ENCODE measurements at places on chromosomes 7 and 10. TPM values are rescaled to one million over a fixed set of nuclear protein-coding genes. Genes with fewer than 3 reads are reported as not detected.

GRCh38 chr7:124257638-124258308 lies 224.9 kb upstream of the TMEM229A start:
- no peak overlapping the region for H3K4me3 ChIP-seq
- H3K27me3 ChIP-seq: no peaks in the 10 kb centered on the region
- H3K36me3 ChIP-seq: no peaks in the 10 kb centered on the region
- H3K27ac ChIP-seq: no peak overlapping the region
- no peaks in the 10 kb centered on the region for H3K4me1 ChIP-seq

DNA sequence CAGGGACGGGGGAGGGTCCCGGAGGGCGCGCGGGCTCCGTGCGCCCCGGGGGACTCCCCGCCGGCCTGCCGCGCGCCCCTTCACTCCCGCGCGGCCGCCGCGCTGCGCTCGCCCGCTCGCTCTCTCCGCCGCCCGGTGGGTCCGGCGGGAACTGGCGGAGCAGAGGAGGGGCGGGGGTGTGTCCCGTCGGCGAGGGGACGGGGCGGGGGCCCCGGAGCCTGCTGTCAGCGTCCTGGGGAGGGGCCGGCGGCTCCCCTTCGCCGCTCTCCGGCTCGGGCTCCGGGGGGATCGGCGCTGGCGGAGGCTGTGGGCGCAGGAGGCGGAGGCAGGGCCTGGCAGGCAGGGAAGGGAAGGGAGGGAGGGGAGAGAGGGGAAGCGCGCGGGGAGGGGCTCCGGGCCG lies at the start of gene SH3PXD2A:
TSS of gene SH3PXD2A (minus strand) at position 153 of the 400 bp plus-strand sequence. CDS start 310 bp downstream, outside the sequence.
- no peak for DNase-seq
- peaks cover 46% of the 10 kb centered on the region for H3K4me1 ChIP-seq
- no peak within 1 kb of the TSS for H3K27ac ChIP-seq
- H3K27me3 ChIP-seq: peaks cover 31% of the 10 kb centered on the region
- no peaks in the 10 kb centered on the region for H3K36me3 ChIP-seq

- H3K4me3 ChIP-seq: peak overlapping the region; percentile 88
- peaks cover 92% of the 10 kb centered on the region for H3K4me1 ChIP-seq
- H3K27me3 ChIP-seq: no peaks in the 10 kb centered on the region
- no peak for DNase-seq
- H3K27ac ChIP-seq: peak overlapping the region; percentile 98
Observed at GRCh38 chr7:100372694-100373093, 593 bp upstream of the PILRA start.

GRCh38 chr10:33277135-33277536 lies 57.3 kb downstream of the NRP1 start:
- no peak for DNase-seq
- no peaks in the 10 kb centered on the region for H3K36me3 ChIP-seq
- H3K27ac ChIP-seq: no peak overlapping the region
- peaks cover 7% of the 10 kb centered on the region for H3K27me3 ChIP-seq
- no peak overlapping the region for H3K4me3 ChIP-seq
- H3K4me1 ChIP-seq: no peaks in the 10 kb centered on the region

- H3K27ac ChIP-seq: no peak overlapping the region
- H3K27me3 ChIP-seq: no peaks in the 10 kb centered on the region
- H3K4me3 ChIP-seq: no peak overlapping the region
- DNase-seq: no peak
Observed at GRCh38 chr10:64515970-64516699, 994.9 kb downstream of the REEP3 start.

- H3K4me1 ChIP-seq: peaks cover 23% of the 10 kb centered on the region
- H3K27ac ChIP-seq: no peak overlapping the region
- no peak overlapping the region for H3K4me3 ChIP-seq
Observed at GRCh38 chr7:139914306-139915267, 85.5 kb downstream of the TBXAS1 start.

- no peak overlapping the region for H3K27ac ChIP-seq
- H3K4me1 ChIP-seq: no peaks in the 10 kb centered on the region
- no peaks in the 10 kb centered on the region for H3K27me3 ChIP-seq
Observed at GRCh38 chr10:116802474-116802873, 46.8 kb upstream of the ENO4 start.

DNA sequence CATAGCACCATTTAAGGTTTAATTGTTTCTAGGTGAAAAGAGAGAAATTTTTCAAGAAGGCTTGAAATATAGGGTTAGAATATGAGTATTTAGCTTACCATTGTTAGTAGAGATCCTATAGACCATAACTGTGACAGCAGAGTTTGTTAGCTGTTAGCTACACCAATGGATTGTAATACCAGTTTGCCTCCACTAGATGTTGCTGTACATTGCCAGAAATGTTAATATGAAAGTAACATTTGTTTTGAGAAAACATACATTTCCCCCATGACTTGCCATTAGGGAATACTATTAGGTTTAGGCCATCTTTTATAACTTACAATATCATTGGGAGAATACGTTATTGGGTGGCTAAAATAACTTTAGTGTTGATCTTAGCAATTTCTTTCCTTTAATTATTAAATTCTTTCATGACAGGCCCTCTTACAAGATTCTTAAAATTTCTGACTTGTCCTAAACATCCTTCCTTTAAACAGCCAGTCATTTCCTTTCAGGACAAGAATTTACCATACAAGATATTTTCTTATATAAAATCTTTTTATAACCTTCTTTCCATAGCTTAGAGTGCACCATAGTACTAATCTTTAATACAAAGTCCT lies 39.5 kb downstream of the ZNF117 start:
- H3K27me3 ChIP-seq: peaks cover 25% of the 10 kb centered on the region
- H3K4me1 ChIP-seq: no peaks in the 10 kb centered on the region
- H3K36me3 ChIP-seq: no peaks in the 10 kb centered on the region

Gene OR2A12
- polyA plus RNA-seq: not detected

GRCh38 chr10:34097682-34098081 lies 717.4 kb downstream of the PARD3 start:
- H3K4me3 ChIP-seq: no peak overlapping the region
- no peak for DNase-seq
- H3K27me3 ChIP-seq: no peaks in the 10 kb centered on the region

DNA sequence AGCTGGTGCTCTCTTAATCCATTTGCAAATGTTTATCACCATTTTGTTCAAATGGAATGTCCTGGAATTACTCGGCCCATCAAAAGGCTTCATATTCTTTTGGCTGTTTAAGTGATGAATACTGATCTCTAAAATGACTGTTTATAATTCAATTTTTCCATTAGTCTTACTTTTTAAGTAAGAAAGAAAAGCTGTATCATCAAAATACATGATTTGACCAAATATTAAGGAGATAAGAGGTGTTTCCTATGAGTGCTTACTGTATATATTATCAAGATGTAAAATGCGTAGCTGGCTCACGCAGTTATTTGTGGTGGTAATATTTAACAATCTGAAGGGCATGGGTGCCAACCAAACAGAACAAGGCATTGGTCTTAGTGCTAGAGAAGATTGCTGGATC lies 51.2 kb downstream of the OTUD1 start:
- H3K4me1 ChIP-seq: no peaks in the 10 kb centered on the region
- DNase-seq: no peak
- no peak overlapping the region for H3K27ac ChIP-seq
- H3K36me3 ChIP-seq: no peaks in the 10 kb centered on the region
- H3K27me3 ChIP-seq: peaks cover 2% of the 10 kb centered on the region
- no peak overlapping the region for H3K4me3 ChIP-seq

DNA sequence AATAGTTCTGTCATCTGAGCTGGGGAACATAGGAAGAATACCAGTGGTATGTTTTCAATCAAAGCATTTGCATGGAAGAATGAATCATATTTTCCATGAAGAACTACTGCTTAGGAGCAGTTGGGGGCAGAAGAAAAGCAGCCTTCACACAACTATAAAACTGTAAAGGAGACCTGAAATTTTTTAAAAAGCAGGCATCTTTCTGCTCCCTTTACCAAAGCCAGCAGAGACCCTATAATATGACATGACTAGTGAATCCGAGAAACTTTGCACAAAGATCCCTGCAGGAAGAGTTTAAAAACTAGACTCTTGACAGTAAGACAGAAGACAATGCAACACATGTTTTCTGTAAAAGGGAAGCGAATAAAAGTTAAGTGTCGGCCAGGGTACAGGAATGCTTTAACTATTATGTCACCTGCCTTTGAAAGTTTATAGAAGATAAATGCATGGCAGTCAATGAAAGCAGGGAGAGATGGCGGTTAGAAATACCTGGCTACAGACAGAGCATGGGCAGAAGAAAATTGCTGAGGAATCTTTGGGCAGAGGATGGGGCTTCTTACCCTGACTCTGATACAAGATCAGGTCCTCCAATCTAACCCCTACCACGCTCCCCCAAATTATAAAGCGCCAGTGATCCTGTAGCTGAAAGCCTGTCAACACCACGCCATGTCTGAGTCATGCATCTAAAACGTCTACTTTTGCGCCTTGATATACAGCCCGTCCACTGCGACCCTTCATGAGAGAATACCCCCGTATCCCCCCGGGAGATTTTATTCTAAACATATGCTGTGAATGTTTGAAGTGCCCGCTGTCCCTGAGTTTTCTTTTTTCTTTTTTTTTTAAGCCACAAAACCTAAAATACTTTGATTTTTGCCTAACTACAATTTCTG lies 93.1 kb downstream of the GLI3 start:
- no peak overlapping the region for H3K27ac ChIP-seq
- no peaks in the 10 kb centered on the region for H3K36me3 ChIP-seq
- H3K27me3 ChIP-seq: no peaks in the 10 kb centered on the region
- no peak for DNase-seq

GRCh38 chr10:5876181-5876768 lies 13.4 kb downstream of the ANKRD16 start:
- H3K27ac ChIP-seq: no peak overlapping the region
- DNase-seq: no peak
- no peaks in the 10 kb centered on the region for H3K27me3 ChIP-seq
- peaks cover 21% of the 10 kb centered on the region for H3K36me3 ChIP-seq
- H3K4me3 ChIP-seq: no peak overlapping the region

DNA sequence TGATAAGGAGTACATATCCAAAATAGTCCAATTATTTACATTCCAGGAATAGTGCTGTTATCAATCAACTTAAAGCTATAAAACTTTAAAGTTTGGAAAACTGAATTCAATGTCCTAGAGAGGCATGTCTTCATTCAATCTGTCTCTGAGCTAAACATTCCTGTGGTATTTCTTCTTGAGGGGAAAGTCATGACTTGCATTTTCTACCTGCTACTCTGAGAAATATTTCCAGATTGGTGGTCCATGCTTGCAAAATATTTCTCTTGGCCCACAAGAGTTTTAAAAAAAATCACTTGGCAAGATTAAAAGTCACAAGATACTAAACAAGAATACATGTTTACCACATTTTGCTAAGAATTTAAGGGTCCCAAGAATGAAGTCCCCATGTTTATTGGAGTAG lies 63.6 kb upstream of the HGF start:
- H3K4me1 ChIP-seq: no peaks in the 10 kb centered on the region
- H3K36me3 ChIP-seq: no peaks in the 10 kb centered on the region
- DNase-seq: no peak
- no peak overlapping the region for H3K4me3 ChIP-seq
- no peaks in the 10 kb centered on the region for H3K27me3 ChIP-seq

DNA sequence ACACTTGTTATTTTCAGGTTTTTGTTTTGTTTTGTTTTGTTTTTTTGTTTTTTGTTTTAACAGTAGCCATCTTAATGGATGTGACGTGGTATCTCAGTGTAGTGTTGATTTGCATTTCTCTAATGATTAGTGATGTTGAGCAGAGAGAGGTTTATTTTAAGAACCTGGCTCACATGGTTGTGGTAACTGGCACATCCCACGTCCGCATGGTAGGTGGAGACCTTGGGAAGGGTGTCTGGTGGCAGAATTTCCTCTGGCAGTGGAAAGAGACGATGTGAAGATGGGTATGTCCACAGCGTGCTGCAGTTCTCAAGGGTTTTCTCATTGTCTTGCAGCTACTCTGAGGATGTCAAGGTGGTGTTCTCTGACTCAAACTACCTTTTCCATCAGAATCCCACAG lies 252.2 kb downstream of the GALNT17 start:
- DNase-seq: no peak
- H3K27ac ChIP-seq: no peak overlapping the region
- no peaks in the 10 kb centered on the region for H3K36me3 ChIP-seq
- H3K27me3 ChIP-seq: no peaks in the 10 kb centered on the region

GRCh38 chr7:150453181-150453580 lies 2.8 kb downstream of the GIMAP8 start:
- peaks cover 70% of the 10 kb centered on the region for H3K4me1 ChIP-seq
- H3K27me3 ChIP-seq: no peaks in the 10 kb centered on the region
- H3K27ac ChIP-seq: peak overlapping the region; percentile 15

- peaks cover 39% of the 10 kb centered on the region for H3K4me1 ChIP-seq
- H3K4me3 ChIP-seq: peak overlapping the region; percentile 21
- H3K36me3 ChIP-seq: no peaks in the 10 kb centered on the region
- DNase-seq: no peak
- H3K27me3 ChIP-seq: peaks cover 6% of the 10 kb centered on the region
Observed at GRCh38 chr10:63388421-63389031, 77.3 kb downstream of the JMJD1C start.

GRCh38 chr10:118568327-118568848 lies 27.1 kb downstream of the PRLHR start:
- H3K4me1 ChIP-seq: peaks cover 13% of the 10 kb centered on the region
- no peaks in the 10 kb centered on the region for H3K36me3 ChIP-seq
- no peak overlapping the region for H3K27ac ChIP-seq

Gene KIAA1549
- polyA plus RNA-seq: 0.03 TPM

- H3K27ac ChIP-seq: no peak overlapping the region
- no peaks in the 10 kb centered on the region for H3K4me1 ChIP-seq
- no peak for DNase-seq
- no peak overlapping the region for H3K4me3 ChIP-seq
- no peaks in the 10 kb centered on the region for H3K27me3 ChIP-seq
Observed at GRCh38 chr7:66213637-66214036, 8.5 kb downstream of the TPST1 start.

GRCh38 chr10:43037440-43037839 lies 39.4 kb upstream of the RET start:
- no peak for DNase-seq
- H3K4me3 ChIP-seq: no peak overlapping the region
- H3K36me3 ChIP-seq: no peaks in the 10 kb centered on the region
- no peaks in the 10 kb centered on the region for H3K4me1 ChIP-seq
- no peak overlapping the region for H3K27ac ChIP-seq

GRCh38 chr7:953547-954327 lies 743 bp downstream of the ADAP1 start:
- DNase-seq: peak; percentile 85
- H3K4me3 ChIP-seq: peak overlapping the region; percentile 92
- peaks cover 88% of the 10 kb centered on the region for H3K4me1 ChIP-seq
- peak overlapping the region; percentile 98 for H3K27ac ChIP-seq
- H3K36me3 ChIP-seq: peaks cover 10% of the 10 kb centered on the region
- H3K27me3 ChIP-seq: no peaks in the 10 kb centered on the region

- H3K36me3 ChIP-seq: no peaks in the 10 kb centered on the region
- no peak for DNase-seq
- H3K27ac ChIP-seq: no peak overlapping the region
- no peak overlapping the region for H3K4me3 ChIP-seq
Observed at GRCh38 chr7:94391726-94392392, 2.8 kb upstream of the COL1A2 start.

- H3K27me3 ChIP-seq: no peaks in the 10 kb centered on the region
- H3K4me1 ChIP-seq: peaks cover 25% of the 10 kb centered on the region
- H3K27ac ChIP-seq: peak overlapping the region; percentile 71
- H3K4me3 ChIP-seq: no peak overlapping the region
- peaks cover 33% of the 10 kb centered on the region for H3K36me3 ChIP-seq
Observed at GRCh38 chr7:129014501-129015101, 40.3 kb downstream of the TNPO3 start.

Gene NPTX2
- polyA plus RNA-seq: not detected

GRCh38 chr10:70432561-70433263 lies 8.8 kb downstream of the NODAL start:
- H3K27ac ChIP-seq: no peak overlapping the region
- no peak for DNase-seq
- H3K4me1 ChIP-seq: no peaks in the 10 kb centered on the region
- peaks cover 21% of the 10 kb centered on the region for H3K36me3 ChIP-seq
- no peak overlapping the region for H3K4me3 ChIP-seq

Data from CD14-positive monocyte (primary cell).